Activated CD4-positive, CD25-positive, alpha-beta regulatory T cell treated with anti-CD3 and anti-CD28 coated beads, Interleukin-2, amount 50 U/mL, for 24 hours (primary cell): ENCODE measurements at places on chromosomes 1 and 21.

GRCh38 chr1:18396247-18396980 lies 84.3 kb upstream of the KLHDC7A start:
- no peak for ATAC-seq

- no peak for ATAC-seq
Measured at GRCh38 chr1:75053207-75053606, 81.0 kb upstream of the LHX8 start.

GRCh38 chr1:92274939-92275338 lies 23.8 kb downstream of the GLMN start:
- ATAC-seq: no peak

- ATAC-seq: peak; percentile 90
Measured at GRCh38 chr1:222455188-222455879, 92.6 kb downstream of the HHIPL2 start.

DNA sequence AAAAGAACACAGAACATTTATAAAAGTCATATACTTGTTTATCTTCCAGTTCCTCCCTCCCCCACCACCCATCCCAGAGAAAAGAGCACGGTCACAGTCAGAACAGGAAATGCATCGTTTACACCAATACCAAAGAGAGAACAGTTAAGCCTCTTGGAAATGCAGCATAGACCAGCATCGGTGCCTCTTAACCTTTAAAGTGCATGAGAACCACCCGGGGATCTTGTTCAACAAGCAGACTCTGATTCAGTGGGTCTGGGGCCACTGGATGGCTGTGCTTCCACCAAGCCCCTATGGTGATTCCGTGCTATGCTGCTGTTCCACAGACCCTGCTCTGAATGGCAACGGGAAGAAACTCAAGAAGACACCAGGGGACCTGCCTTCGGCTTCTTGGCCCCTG lies 19.2 kb downstream of the FAM89A start:
- no peak for ATAC-seq

DNA sequence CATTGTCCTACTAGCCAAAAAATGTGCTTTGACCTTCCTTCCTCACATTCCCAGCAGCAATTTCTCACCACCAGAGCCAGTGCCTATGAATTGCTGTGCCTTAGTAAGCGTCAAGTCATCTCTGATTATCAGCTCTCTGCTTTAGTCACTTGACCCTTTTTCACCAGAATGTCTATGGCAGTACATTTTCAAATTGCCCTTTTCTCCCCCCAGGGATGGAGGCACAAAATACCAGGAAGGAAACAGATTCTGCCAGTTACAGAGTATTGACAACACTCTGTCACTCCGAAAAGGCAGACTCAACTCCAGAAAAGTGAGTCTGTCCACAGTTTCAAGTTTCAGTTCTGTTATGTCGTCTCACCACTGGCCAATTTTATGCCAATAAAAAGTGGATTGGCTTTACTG lies 167.4 kb downstream of the TNFSF18 start:
- peak; percentile 67 for ATAC-seq
